CD4-positive, alpha-beta T cell treated with Interferon gamma for 1 hour (primary cell): ENCODE measurements at places on chromosomes 7 and 10.
A peak's percentile ranks its signal among the peaks of the same experiment; 100 is the strongest.

GRCh38 chr10:32318476-32318896 is 28.5 kb downstream of the EPC1 start:
- peak; percentile 46 for DNase-seq

- no peak for DNase-seq
These were observed 31.9 kb downstream of the PAPSS2 start for GRCh38 chr10:87691506-87692070.

- no peak for DNase-seq
These were observed 3.5 kb upstream of the SCRN1 start for GRCh38 chr7:29993140-29993539.

DNA sequence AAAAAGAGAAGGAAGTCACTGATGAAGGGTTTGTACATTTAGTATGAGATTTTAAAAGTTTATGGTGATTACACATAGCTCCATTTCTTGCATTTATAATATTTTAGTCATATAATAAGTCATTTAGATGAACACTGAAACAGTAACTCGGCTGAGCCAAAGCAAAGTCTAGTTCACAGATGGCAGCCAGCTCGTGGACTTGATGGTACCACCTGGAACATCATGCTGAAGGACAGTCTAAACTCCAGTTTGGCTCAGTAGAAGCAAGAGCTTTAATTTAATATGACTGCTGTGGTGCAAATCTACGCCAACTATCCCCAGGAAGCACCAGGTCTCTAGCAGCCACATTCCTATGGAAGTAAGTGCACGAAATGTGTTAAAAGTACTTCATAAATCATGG is 16.4 kb downstream of the SRI start:
- DNase-seq: no peak

DNA sequence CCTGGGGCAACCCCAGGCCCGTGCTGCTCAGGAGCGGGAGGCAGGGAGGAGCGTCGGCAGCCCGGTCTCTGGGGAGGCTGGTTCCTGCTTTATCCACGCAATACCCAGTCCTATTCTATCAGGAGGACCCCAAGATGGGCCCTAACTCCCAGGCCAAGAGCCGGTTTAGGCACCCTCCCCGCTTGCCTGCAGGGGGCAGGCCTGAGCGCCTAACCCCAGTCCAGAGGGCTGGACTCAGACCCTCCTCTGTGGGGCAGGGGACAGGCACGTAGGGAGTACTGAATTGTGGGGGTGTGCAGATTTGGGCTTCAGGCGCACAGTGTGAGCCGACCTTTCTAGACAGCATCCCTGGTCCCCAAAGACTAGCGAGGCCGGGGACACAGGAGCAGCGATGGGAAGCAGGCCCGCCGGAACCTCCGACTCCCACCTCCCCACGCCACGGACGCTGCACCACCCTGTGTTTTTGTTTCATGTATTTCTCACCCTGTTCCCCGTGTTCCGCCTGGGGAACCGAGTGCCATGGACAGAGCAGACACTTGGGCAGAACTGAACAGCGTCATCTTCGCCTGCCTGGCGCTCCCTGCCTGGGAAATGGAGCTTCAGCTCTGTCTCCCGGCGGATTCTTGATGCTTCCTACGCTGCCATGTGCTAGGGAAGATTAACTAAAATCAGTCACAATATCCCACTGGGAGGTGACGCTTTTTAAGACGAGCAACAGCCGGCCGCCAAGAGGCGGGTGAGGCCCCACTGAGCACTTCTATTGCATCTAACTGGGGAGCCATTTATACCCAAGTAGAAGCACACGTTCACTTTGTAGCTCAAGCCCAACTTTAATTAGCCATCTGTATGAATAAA is 5.3 kb downstream of the NUDT1 start:
- no peak for DNase-seq

DNA sequence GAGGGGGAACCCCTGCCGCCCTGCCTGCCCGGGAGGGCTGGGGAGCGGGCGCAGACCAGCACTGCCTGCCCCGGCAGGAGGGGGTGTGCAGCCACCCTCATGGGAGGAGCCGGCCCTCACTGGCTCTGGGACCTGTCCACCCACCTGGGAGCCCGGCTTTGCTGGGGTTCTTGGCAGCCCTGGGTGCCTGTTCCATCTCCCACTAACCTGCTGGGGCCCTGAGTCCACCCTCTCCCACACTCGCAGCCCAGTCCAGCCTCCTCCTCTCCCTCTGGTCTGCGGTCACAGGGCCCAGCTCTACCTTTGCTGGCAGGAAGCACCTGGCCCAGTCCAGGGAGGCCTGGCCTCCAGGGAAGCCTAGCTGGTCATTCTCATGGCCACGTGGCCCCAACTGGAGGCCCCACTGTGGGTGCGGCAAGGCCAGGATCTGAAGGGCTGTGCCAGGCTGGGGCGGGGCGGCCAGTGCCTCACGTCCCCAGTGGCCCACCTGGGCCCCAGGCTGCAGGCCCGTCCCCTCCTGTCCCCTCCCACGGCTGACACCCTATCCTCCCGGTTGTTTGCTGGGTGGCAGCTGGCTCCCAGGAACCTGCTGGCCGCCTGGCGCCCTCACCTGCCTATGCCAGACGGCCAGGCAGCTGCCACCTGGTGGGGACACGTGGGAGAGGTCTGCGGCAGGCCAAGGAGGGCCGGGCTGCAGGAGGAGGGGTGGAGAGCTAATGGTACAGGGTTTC is at the start of gene TMEM184A:
Gene TMEM184A, minus strand, starts transcription at position 393 of the 731 bp plus-strand sequence. CDS start 721 bp downstream, outside the sequence.
- peak; percentile 48 for DNase-seq

GRCh38 chr10:9992661-9993060 is 1025.0 kb upstream of the CELF2 start:
- DNase-seq: no peak

- no peak for DNase-seq
These were observed 789 bp downstream of the PDGFA start for GRCh38 chr7:518630-519483.

GRCh38 chr10:104574838-104575237 is 66.3 kb upstream of the SORCS3 start:
- DNase-seq: no peak

DNA sequence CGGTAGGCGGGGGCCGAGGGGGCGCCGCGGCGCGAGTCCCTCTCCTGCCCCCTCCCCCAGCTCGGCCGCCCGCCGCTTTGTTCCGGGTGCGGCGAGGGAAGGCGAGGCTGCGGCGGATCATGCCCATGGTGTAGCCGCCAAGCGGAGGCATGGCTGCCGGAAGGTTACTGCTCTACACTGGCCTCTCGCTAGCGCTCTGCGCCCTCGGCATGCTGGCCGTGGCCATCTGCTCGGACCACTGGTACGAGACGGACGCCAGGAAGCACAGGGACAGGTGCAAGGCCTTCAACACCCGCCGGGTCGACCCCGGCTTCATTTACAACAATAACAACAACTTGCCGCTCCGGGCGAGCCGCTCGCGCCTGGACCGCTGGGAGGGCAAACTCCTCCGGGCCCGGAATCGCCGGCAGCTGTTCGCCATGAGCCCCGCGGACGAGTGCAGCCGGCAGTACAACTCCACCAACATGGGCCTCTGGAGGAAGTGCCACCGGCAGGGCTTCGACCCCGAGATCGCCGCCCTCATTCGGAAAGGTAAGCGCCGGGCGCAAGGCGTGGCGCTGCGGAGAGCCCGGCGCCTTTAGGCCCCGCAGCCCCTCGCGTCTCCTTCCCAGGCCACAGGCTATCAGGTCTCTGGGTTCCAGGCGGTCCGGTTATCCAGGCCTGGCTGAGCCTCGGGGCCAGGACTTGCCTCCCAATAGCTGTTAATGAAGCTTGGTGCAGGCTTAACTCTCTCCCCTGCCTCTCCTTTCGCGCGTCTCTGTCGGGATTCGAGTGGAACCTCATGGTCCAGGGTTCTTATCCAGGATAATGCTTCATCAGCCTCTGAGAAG is 513 bp downstream of the TMEM178B start:
- no peak for DNase-seq

GRCh38 chr7:142782922-142783900 is 12.4 kb downstream of the PRSS2 start:
- DNase-seq: peak; percentile 85

- DNase-seq: no peak
These were observed 369.7 kb downstream of the PLXNA4 start for GRCh38 chr7:132206594-132206993.

GRCh38 chr10:96337106-96337505 is 21.7 kb downstream of the OPALIN start:
- DNase-seq: no peak

- DNase-seq: no peak
These were observed 108.8 kb upstream of the PCLO start for GRCh38 chr7:83271212-83272099.

DNA sequence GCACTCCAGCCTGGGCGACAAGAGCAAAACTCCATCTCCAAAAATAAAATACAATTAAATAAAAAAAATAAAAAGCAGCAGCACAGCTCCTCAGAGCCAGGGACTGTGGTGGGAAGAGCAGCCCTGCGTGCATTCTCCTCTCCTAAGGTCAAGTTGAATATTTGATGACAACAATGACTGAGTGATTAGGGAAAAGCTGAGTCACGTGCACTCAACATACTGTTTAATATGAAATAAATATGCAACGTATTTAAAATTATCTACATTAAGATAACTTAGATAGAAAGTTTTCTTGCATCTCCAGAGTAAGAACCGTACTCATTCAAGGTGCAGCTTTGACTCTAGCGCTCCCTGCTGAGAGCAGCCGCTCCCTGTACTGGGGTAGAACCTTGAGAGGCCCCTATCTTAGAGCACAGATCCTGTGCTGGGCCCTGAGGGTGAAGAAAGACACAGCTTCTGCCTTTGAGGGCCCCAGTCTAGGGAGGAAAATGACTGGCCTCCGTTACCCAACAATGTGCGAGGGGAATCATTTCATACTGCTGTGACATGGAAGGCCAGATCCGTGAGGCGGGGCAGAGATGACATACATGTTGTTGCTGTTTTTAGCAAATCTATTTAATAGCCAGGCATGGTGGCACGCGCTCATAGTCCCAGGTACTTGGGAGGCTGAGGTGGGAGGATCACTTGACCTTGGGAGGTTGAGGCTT is 81.1 kb downstream of the SVIL start:
- DNase-seq: no peak

DNA sequence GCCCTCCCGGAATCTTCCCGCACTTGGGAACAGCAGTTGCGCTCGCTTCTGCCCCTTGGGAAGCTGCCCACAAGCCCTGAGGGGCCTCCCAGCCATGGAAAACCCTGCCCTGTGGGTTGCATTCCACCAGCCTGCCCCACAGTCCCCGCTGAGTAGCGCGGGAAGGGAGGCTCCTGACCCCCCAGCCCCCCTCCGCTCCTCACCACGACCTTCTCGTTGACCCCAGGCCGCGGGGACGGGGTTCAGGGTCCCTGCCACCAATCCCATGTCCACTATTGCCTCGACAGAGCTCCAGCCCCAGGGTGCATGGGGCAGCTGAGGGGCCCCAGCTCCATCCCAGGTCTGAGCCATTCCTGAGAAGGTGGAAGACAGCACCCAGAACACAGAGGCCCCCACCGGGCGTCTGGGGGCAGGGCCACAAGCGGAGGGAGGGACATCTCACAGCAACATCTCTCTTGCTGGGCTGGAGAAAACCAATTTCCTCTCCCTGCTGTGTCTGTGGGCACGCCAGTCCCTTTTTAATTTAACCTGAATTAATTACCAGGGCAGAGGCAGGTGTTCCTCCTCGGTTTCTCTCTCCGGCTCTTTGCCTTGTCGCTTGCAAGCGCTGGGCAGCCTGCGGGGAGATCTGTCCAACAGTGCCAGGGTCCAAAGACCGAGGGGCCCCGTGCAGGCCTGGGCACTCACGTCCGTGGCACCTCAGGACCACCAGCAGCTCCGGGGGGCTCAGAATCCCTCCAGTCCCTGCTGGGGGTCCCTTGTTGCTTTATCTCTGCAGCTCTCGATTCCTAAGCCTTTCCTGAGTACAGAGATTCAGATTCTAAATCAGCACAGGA is 57.9 kb downstream of the FOXL3 start:
- no peak for DNase-seq

DNA sequence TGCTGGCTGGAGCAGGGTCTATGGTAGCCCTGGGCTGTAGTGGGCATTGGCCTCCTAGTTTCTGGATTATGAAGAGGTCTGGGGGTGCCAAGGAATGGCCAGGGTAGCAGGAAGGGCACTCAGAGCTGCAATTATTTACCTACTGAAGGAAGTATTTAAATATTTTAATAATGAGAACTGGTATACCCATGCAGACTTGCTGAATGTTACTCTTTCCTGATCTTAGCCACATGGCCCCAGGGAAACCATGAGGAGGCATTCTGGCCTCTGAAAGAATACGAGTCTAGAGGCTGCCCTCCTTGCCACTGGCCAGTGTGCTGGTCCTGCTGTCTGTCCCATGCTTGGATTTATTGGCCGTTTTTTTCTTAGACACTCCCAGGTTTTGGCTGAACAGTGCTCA is 599.7 kb downstream of the LRMDA start:
- DNase-seq: no peak

- no peak for DNase-seq
These were observed 17.1 kb upstream of the MACROH2A2 start for GRCh38 chr10:70035531-70035930.

DNA sequence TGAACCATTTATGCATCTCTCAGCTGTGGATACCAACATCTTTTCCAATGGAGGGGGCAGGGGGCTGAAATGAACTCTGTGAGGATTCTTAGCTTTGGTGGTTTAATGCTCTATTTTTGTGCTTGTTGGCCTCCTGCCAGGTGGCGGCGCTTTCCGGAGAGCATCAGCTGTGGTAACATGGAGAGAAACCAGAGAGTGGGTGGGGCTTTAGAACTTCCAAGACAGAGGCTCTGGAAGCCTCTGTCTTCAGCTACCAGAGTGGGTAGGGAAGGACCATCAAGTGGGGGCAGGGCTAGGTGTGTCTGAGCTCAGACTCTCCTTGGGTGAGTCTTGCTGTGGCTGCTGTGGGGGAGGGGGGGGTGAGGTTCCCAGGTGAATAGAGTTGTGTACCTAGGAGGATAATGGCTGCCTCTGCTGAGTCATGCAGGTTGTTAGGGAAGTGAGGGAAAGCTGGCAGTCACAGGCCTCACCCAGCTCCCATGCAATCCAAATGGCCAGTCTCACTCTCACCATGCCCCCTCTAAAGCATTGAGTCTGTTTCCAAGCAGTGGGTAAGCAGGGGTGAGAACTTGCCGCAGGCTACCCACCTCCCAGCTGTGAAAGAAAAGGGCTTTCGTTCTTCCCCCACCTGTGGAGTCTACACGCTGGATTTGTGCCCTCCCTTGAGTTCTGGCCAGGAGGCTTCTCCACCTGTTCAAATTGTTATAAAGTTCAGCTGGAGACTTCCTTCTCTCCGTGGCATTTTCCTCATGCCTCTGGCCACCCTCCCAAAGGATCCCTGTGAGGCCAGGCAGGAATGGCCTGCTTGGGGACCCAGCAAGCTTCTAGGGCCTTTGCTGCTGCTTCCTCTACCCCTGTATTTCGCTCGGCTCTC is 527.0 kb downstream of the NEBL start:
- DNase-seq: no peak

GRCh38 chr7:159204664-159205063 is 60.0 kb upstream of the VIPR2 start:
- DNase-seq: no peak
